ENCODE measurements at places on chromosomes 3 and 15. TPM values are rescaled to one million over a fixed set of nuclear protein-coding genes. Genes with fewer than 3 reads are reported as not detected.

DNA sequence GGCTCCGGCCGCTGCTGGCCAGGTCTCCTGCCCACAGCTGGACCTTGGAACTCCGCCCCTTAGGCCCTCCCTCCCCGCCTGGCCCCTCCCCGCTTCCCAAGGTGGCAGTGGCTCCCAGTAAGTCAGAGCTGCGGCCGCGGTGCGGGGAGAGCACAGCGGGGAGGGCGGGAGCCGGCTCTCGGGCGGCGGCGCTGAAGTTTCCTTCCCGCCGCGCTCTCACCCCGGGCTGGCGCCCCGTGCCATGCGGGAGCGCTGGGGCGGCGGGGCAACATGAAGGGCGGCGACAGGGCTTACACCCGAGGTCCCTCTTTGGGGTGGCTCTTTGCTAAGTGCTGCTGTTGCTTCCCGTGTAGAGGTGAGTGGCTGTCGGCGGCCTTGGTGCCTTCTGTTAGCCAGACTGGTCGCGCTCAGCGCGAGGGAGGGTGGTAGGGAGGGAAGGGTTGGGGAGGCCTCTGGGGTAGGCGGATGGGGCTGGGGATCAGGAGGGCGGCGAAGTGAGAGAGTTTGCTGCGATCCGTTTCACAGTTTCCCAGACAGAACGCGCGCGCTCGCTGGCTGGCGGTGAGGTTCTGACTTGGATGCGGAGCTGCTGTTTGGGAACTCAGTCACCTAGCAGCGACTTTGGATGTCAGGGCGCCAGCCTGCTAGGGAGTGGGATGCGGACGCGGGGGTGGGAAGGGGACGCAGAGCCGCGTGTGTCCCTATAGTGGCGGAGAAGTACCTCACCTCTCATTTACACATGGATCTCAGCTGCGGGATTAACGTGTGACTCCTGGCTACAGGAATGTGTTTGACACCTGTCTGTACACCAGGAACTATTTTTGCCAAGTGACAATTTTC lies 145.5 kb upstream of the UMPS start:
- peak; percentile 69 for DNase-seq

DNA sequence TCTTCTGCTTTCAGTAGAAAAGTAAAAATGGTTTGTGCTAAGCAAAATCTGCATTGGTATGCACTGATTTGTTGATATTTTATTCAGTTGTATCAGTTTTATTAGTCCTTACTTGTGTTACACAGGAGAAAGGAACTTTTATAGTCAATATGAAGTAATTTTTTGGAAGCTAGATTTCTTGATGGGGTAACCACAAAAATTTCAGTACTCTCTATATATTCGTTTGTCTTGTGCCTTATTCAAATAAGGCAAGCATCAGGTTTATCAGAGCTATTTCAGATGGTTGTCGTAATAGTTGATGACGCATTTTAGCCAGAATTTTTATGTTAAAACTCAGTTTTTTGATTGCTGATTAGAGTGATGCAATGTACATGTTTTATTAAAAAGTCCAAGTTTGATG lies 50.7 kb upstream of the NIPA1 start:
- DNase-seq: no peak

DNA sequence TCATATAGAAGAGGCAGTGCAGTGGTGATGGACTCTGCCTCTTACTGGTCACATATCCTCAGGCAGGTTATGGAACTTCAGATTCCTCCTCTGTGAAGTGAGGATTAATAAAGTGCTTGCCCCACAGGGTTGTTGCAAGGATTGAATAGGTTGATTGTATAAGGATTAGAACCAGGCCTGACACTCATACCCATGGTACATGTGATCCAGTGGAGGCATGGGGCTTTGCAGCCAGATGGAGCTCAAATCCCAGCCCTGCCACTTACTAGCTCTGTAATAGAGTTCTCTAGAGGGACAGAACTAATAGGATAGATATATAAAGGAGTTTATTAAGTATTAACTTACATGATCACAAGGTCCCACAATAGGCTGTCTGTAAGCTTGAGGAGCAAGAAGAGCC lies 184.6 kb upstream of the EIF1B start:
- DNase-seq: no peak

DNA sequence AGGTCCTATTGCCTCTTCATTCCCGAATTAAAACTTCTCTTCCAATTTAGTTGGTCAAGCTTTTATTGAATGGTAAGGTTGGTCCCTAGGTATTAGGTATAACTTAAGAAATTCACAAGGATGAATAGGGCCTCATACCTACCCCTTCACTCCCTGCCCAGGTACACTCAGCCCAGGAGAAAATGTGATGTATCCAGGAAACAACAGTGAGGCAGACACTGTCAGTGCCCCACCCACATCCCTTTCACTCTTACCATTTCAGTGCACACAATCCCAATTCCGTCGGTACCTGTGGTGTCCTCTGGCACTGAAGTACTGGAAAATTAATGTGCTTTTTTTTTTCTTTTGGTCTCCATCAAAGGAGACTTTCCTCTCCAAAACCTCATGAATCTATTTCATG lies 10.5 kb upstream of the C3orf49 start:
- no peak for DNase-seq

DNA sequence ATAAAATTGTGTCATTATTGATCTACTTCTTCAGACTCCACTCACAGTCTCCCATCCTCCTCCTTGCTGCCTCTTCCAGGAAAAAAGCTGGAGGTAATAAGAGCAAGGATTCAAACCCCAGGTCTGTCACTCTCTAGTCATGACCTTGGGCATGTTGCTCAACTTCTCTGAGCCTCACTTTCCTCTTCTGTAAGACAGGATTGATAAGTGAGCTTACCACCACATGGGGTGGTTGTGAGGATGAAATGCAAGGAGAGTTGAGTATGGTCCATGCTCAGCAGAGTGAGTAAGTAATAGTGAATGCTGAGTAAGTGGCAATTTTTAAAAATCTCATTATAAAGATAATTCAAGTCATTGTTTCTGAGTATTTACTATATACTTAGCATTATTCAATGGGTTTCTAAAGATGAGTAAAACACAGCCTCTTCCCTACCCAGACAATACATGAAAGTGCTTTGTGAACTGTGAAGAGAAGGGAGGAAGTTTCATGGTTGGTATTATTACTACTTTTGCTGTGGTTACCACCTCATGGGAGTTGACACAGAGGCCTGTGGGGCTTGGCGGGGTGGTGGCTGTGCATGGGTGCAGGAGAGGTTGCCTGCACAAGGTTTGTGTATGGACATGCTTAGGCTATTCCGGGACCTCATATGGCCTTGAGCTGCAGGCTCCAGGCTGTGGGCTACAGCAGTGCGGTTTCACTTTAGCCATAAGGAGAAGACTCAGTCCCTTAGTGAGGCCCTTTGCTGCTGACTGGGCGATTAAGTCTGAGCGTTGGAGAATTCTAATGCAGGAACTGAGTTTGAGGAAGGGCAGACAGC lies 30.0 kb downstream of the SLC6A11 start:
- DNase-seq: no peak

Gene GOLGA6L7
- polyA plus RNA-seq: not detected

- no peak for DNase-seq
Observed at GRCh38 chr3:72376956-72377710, 471.1 kb downstream of the SHQ1 start.

GRCh38 chr3:197547306-197548011 lies 8.3 kb downstream of the BDH1 start:
- no peak for DNase-seq

DNA sequence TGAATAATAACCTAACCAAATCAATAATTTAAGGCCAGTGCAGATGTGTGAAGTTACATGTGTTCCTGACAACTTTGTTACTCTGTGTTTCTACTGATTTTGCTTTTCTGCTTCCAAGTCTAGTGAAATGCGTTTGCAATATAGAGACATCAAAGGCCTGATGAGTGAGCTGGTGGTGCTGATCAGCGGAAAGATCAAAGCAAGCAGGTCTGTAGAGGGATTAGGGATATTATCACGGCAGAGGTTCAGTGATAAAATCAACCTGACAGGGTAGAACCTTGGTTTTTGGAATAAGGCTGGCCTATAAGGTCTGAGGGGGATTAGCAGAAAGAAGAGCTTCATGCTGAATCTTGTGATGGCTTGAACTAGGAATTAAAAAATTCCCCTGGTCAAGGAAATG lies 111.7 kb downstream of the EDEM1 start:
- no peak for DNase-seq

- DNase-seq: peak; percentile 11
Observed at GRCh38 chr15:56693761-56694160, 39.5 kb downstream of the ZNF280D start.

Gene LTF
- polyA plus RNA-seq: 99.4 TPM

- no peak for DNase-seq
Observed at GRCh38 chr15:67809866-67810265, 15.4 kb upstream of the SKOR1 start.

DNA sequence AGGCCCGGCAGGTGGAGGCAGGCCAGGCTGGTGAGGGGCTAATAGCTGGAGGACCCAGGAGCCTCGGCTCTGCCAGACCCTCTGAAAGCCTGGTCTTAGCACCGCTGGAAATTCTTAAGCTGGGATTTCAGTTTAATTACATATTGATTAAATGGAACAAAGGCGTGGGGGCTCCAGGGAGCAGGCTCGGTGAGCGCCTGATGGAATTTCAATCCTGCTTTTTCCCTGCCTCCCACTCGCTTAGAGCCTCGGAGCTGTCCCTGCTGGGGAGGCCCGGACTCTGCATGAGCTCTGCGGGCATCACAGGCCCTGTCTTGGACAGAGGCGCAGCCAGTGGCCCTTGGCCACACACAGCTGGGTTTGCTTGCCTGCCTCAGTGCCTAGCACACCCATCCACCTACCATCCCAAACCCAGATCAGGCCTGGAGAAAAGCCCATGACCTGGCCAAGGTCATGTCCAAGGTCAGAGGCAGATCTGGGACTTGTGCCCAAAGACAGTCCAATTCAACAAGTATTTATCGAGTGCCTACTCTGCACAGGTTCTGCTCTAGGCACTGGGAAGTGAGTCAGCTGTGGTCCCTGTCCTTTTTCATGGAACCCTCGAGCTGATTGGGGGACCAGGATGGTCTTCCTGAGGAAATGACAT lies 40.6 kb downstream of the LINGO1 start:
- DNase-seq: no peak

Gene TMCO5A
- polyA plus RNA-seq: 0.07 TPM

- no peak for DNase-seq
Observed at GRCh38 chr3:52146189-52146588, 8.0 kb downstream of the POC1A start.

Gene PLXNB1
- polyA plus RNA-seq: 36.0 TPM

DNA sequence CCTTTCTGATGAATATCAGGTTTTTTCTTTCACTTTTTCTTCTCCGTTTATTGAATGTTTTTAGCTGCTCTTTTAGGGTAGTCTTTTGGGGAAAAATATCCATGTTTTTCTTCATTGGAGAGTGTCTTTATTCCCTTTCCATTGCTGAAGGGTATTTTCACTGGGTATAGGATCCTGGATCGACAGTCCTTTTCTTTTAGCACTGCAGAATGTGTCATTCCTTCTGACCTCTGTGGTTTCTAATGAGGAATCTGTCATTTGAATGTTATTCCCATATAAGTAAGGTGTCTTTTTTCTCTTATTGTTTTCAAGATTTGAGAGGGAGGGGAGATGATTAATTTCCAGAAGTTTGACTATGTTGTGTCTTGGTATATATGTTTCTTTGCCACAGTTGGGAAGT lies 96.8 kb downstream of the BBX start:
- no peak for DNase-seq

DNA sequence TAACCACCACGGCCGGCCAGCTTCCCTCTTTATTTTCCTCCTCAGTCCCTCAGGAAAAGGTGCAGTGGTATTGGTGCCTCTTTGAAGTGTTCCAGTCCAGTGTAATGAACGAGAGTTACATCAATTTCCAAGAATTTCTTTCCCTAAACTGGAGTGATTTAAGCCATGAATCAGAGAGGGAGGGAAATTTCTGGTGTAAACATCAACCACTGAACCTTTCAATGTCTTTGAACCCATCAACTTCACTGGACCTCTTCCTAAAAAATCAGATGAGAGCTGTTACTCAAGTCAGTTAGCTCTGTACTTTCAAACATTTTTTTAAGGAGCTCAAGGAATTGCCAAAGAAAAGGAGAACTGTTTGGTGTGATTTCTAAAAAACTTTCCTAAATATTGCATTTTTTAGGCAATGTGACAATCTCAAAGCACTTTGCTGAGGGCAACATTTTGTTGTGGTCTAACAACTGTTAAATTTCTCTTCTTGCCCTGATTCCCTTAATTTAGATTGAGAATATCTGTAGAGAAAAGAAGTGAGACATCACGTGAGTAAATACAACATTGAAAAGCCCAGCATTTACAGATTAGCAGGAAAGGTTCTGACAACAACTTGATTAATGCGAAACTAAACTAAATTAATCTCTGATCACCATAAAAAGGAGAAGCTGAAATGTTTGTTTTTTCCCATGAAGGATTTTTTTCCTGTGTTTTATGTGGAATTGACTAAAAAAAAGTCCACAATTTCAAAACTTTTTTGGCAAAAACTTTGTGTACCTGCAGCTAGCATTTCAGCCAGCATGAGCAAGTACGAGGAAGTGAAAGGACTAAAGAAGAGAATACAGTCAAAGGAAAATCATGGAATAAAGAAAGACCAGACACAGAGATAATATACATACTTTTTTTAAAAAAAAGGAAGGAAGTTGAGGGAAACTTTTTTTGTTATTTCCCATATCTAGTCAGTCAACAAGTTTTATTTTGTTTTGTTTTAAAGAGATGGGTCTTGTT lies 9.1 kb upstream of the DAZL start:
- DNase-seq: no peak

Gene ARPIN
- polyA plus RNA-seq: 16.2 TPM

Gene NANOGP8
- polyA plus RNA-seq: not detected

GRCh38 chr15:56757875-56758274 lies 24.6 kb upstream of the ZNF280D start:
- DNase-seq: no peak

All from lung (tissue), 17 donors.